ENCODE measurements at places on chromosomes 2 and 18.

GRCh38 chr2:5020116-5020875 is 671.9 kb upstream of the SOX11 start:
- H3K27ac ChIP-seq = no peak overlapping the region
- no peak overlapping the region for H3K4me3 ChIP-seq
- H3K4me1 ChIP-seq = no peaks in the 10 kb centered on the region
- H3K27me3 ChIP-seq = no peaks in the 10 kb centered on the region
- ATAC-seq = no peak

DNA sequence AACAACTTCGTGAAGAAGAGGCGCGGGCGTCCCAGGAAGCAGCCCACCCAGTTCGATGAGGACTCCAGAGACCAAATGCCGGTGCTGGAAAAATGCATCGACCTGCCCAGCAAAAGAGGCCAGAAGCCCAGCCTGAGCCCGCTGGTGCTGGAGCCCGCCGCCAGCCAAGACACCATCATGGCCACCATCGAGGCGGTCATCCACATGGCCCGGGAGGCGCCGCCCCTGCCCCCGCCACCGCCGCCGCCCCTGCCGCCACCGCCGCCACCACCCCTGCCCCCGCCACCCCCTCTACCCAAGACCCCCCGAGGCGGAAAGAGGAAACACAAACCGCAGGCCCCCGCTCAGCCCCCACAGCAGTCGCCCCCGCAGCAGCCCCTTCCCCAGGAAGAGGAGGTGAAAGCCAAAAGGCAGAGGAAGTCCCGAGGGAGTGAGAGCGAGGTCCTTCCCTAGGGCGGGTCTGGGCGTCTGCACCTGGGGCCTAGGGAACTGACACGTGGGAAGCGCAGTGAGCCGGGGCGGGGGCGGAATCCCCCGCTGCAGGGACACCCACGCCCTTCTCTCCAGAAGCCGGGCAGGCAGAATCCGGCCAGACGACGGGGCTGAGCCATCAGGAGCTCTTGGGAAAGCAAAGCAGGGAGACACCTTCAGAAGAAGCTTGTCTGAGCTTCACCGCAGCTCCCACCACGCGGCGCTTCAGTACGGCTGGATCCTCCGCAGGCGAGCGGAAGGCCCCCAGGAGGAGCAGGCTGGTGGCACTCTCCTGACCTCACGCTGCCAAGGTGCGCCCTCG is 382.8 kb downstream of the SETBP1 start:
- H3K27me3 ChIP-seq = peaks cover 7% of the 10 kb centered on the region
- no peaks in the 10 kb centered on the region for H3K4me1 ChIP-seq
- H3K27ac ChIP-seq = no peak overlapping the region
- no peak overlapping the region for H3K4me3 ChIP-seq

DNA sequence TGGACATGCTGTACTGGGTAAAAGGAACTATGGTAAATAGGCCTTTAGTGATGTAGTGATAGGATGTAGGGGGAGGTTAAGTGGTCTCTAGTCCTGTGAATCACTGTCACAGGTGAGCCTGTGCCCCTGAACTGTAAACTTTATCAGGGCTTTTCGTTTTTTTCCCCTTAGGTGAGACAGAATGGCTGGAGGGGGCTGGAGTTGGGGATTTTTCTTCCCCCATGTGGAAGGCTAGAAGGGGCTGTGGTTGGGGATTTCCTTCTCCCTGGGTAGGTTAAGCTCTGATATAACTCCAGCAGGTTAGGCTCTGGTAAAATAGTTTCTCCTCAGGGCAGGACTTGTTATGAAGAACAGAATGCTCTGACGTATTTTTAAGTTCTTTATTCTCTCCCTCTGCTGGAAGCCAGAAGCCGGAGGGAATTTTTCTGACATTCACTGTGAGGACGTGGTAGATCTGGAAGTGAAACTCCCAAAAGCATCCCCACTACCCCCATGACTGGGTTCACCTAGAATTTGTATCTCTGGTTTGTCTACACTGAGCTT is 28.5 kb downstream of the PIKFYVE start:
- H3K27me3 ChIP-seq = no peaks in the 10 kb centered on the region
- peak overlapping the region; percentile 77 for H3K27ac ChIP-seq
- H3K4me1 ChIP-seq = peaks cover 29% of the 10 kb centered on the region
- no peak for ATAC-seq
- H3K36me3 ChIP-seq = peaks cover 89% of the 10 kb centered on the region

- H3K4me1 ChIP-seq = peaks cover 11% of the 10 kb centered on the region
- ATAC-seq = no peak
- peaks cover 26% of the 10 kb centered on the region for H3K36me3 ChIP-seq
- H3K4me3 ChIP-seq = no peak overlapping the region
Observed at GRCh38 chr2:201172279-201172678, 10.7 kb upstream of the CASP10 start.

- no peaks in the 10 kb centered on the region for H3K4me1 ChIP-seq
- ATAC-seq = no peak
- no peak overlapping the region for H3K27ac ChIP-seq
- H3K36me3 ChIP-seq = no peaks in the 10 kb centered on the region
- no peak overlapping the region for H3K4me3 ChIP-seq
Observed at GRCh38 chr2:169086893-169087467, 17.6 kb downstream of the DHRS9 start.

GRCh38 chr2:28981620-28982376 is 700 bp downstream of the TOGARAM2 start:
- H3K27me3 ChIP-seq = no peaks in the 10 kb centered on the region
- peaks cover 4% of the 10 kb centered on the region for H3K4me1 ChIP-seq
- no peak overlapping the region for H3K4me3 ChIP-seq
- no peak overlapping the region for H3K27ac ChIP-seq
- no peak for ATAC-seq

- peaks cover 21% of the 10 kb centered on the region for H3K4me1 ChIP-seq
- no peaks in the 10 kb centered on the region for H3K27me3 ChIP-seq
- H3K27ac ChIP-seq = peak overlapping the region; percentile 95
- peak; percentile 79 for ATAC-seq
- peak overlapping the region; percentile 92 for H3K4me3 ChIP-seq
- H3K36me3 ChIP-seq = peaks cover 6% of the 10 kb centered on the region
Observed at GRCh38 chr18:54269893-54270844, 852 bp downstream of the POLI start.

GRCh38 chr2:25042321-25043240 is 705 bp downstream of the EFR3B start:
- no peak for ATAC-seq
- peak overlapping the region; percentile 77 for H3K4me3 ChIP-seq
- no peak overlapping the region for H3K27ac ChIP-seq
- peaks cover 26% of the 10 kb centered on the region for H3K27me3 ChIP-seq
- no peaks in the 10 kb centered on the region for H3K36me3 ChIP-seq
- H3K4me1 ChIP-seq = peaks cover 12% of the 10 kb centered on the region

DNA sequence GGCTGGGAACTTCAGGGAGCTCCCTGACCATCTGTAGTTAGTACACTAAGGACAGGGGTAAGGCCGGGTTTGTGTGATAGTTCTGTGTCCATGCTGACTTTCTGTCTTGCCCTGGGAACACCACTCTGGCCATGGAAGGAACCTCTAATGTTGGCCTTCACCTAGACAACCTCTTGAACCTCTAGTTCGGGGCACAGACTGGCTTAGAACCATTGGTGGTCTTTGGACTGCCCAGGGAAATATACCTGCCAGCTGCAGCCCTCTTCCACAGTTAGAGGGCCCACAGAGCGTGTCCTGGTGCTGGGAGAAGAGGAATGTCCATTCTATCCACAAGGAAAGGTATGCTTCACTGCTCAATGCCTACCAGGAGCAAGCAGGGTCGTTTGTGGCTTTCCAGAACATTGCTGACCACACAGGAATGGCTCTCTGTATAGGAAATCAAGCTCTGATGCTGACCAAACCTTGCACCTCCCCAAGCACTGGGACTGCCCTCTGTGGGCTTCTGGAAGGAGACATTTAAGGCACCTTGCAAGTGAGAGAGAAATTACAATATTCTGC is 318.8 kb upstream of the EPAS1 start:
- no peaks in the 10 kb centered on the region for H3K4me1 ChIP-seq
- no peak for ATAC-seq

DNA sequence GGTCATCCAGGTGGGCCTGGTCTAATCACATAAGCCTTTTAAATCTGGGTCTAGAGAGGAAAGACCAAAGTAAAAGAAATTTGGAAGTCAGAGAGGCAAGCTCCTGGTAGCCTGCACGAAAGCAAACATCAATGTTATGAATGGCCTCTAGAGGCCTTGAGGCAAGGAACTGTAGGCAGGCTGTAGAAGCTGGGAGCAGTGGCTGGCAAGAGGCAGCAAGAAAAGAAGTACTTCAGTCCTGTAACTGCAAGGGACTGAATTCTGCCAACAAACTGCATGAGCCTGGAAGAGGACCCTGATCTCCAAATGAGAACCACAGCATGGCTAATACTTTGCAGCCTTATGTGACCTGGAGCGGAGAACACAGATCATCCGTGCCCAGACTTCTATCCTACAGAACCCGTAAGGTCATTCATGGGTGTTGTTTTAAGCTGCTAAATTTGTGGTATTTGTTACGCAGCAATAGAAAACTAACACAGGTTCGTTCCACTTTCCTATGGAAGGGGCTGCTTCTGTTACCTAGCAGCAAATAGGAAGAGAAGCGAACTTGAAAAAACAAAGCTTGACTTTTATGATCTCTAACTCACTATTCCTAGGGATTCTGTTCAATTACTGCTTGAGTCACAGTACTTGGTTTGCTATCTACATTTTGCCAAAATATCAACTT is 1.2 kb downstream of the IMMT start:
- no peaks in the 10 kb centered on the region for H3K27me3 ChIP-seq
- H3K4me1 ChIP-seq = peaks cover 37% of the 10 kb centered on the region
- peak overlapping the region; percentile 94 for H3K27ac ChIP-seq
- ATAC-seq = no peak
- H3K4me3 ChIP-seq = peak overlapping the region; percentile 98

DNA sequence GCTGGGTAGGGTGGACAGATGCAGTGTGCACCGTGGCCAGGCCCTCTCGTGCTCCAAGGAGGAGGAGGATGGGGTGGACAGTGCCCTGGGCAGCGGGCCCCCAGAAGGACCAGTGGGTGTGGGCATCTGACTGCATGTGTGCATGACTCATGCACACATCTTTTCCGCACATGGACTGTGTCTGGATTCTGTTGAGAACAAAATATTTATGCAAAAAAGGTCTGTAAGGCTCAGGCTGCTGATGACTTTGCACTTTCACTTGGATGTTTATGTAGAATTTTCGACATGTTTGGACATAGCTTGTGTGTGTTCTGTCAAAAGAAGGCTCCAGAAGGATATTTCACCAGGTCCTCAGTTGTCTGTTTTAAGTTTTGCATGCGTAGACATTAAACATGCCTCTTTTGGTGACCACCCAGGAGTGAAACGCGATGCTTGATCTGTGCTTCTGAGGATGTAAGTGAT is 45.6 kb downstream of the MTCL1 start:
- no peak for ATAC-seq
- H3K4me3 ChIP-seq = no peak overlapping the region
- H3K36me3 ChIP-seq = no peaks in the 10 kb centered on the region
- no peaks in the 10 kb centered on the region for H3K27me3 ChIP-seq
- H3K27ac ChIP-seq = no peak overlapping the region

DNA sequence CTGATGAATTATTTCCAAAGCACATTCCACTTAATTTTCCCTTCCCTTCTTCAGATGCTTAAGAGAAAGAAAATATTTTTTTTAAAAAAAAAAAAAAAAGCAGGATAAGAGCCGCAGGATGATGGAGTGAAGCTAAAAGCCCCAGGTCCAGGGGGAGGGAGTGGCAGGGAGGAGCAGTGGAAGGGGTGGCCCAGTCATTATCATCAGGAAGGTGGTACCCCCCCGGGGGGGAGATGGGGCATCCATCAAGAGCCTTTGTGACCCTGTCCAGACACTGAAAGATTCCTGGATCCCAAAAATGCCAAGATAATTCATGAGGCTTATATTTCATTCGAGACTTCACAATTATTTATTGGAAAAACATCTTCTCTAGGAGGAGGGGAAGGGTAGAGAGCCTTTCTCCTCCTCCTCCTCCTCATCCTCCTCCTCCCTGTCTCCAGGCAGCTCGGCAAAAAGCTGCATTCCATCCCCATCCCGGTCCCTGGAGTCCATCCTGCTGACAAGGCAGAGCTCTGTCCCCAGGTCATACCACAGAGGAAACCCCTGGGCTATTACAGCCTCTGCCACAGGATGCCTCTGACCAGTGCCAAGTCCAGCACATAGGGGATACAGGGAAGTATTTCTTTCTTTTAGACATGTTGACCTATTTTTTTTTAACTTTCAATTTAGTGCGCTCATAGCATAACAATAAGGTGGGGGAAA is 125.3 kb downstream of the TWIST2 start:
- H3K4me1 ChIP-seq = no peaks in the 10 kb centered on the region
- no peaks in the 10 kb centered on the region for H3K36me3 ChIP-seq
- peaks cover 31% of the 10 kb centered on the region for H3K27me3 ChIP-seq
- H3K4me3 ChIP-seq = no peak overlapping the region

GRCh38 chr18:63307551-63308200 is 11.9 kb downstream of the BCL2 start:
- no peak for ATAC-seq
- peaks cover 38% of the 10 kb centered on the region for H3K36me3 ChIP-seq
- no peaks in the 10 kb centered on the region for H3K27me3 ChIP-seq

DNA sequence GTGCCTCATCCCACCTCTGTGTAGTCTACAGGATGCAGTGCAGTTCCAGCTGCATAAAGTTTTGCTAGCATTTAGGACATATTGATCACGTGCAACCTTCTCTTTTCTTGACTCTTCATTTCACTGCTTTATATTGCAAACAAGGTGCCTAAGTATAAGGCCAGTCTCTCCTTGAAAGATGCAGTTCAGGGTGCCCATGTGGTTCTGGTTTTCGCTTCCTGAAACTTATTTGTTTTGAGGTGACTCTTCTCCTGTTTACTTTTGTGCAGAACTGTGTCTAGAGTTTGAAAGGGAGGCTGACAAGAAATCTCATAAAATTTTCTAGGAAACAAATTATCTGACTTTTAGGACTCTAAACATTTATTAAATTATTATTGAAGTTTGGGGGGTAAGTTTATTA is 189.9 kb downstream of the UBE2E3 start:
- no peaks in the 10 kb centered on the region for H3K36me3 ChIP-seq
- peak overlapping the region; percentile 58 for H3K4me3 ChIP-seq
- no peaks in the 10 kb centered on the region for H3K27me3 ChIP-seq
- ATAC-seq = peak; percentile 32
- H3K4me1 ChIP-seq = peaks cover 22% of the 10 kb centered on the region
- peak overlapping the region; percentile 51 for H3K27ac ChIP-seq

- H3K36me3 ChIP-seq = no peaks in the 10 kb centered on the region
- no peaks in the 10 kb centered on the region for H3K27me3 ChIP-seq
- no peak for ATAC-seq
- no peak overlapping the region for H3K4me3 ChIP-seq
- H3K27ac ChIP-seq = no peak overlapping the region
- H3K4me1 ChIP-seq = no peaks in the 10 kb centered on the region
Observed at GRCh38 chr2:3533836-3534235, 14.5 kb upstream of the ADI1 start.

DNA sequence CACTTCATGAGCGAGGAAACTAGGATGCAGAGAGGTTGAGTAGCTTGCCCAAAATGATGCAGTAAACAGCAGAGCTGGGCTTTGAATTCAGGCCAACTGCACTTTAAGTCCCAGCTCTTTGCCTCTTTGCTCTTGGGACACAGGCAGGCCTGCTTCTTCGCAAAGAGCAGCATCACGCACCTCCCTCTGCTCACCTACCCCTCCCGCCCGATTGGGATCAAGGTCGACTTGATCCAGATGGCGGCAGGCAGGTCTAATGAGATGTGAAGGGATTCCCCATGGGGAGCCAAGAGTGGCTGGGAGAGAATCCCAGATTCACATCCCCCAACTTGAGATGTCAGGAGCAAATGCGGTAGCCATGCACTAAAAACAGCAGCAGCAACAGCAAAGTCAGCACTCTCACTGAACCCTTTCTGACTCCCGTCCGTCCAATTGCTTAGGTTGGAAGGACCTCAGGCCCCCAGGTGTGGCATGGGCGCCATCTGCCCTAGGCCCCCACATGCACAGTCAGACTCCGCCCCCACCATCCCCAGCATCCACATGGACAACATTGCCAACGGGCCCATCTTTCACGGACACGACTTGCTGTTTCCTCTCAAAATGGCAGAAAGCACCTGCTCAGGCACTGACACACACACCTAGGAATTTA is 84.3 kb upstream of the MAP4K4 start:
- H3K27ac ChIP-seq = no peak overlapping the region
- ATAC-seq = no peak
- H3K4me3 ChIP-seq = no peak overlapping the region
- H3K4me1 ChIP-seq = no peaks in the 10 kb centered on the region
- H3K27me3 ChIP-seq = no peaks in the 10 kb centered on the region
